ENCODE measurements at places on chromosomes 1 and 21.

DNA sequence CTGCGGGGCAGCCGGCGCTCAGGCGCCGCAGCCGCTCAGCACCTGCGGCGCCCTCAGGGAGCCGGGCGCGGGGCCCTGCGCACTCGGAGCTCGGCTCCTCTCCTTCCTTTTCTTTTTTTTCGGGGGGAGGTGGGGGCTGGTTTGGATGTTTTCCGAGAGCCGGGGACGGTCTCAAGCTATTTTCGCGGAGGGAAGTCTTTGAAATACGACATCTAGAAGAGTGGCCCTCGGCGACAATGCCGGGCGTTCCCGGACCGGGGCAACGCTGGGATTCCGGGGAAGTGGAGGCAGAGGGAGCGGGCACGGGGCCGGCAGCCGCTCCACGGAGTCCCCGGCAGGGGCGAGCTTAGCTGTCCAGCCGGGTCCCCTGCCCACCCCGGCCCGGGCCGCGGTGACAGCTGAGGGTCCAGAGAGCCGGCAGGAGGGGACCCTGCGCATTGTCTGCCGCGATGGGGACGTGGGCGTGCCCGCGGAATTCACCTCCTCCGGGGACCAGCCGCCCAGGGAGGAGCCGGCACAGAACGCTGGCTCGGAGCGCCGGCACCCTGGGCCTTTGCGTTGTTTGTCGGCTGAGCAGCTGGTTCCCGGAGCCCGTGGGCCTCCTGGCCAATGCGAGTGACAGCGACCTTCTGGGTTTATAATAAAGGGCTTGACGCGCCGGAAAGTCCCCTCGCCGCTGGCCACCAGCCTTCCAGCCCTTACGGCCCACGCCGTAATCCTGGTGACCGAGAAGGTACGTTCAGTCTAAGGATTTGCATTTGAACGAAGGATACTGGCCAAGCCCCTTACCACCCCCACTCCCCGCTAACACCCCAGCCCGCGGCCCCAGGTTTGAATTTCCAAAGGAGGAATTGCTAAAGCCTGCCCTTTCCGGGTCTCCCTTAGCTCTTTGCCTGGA is 582 bp downstream of the SLC37A1 start:
- DNase-seq, result peak; percentile 44

DNA sequence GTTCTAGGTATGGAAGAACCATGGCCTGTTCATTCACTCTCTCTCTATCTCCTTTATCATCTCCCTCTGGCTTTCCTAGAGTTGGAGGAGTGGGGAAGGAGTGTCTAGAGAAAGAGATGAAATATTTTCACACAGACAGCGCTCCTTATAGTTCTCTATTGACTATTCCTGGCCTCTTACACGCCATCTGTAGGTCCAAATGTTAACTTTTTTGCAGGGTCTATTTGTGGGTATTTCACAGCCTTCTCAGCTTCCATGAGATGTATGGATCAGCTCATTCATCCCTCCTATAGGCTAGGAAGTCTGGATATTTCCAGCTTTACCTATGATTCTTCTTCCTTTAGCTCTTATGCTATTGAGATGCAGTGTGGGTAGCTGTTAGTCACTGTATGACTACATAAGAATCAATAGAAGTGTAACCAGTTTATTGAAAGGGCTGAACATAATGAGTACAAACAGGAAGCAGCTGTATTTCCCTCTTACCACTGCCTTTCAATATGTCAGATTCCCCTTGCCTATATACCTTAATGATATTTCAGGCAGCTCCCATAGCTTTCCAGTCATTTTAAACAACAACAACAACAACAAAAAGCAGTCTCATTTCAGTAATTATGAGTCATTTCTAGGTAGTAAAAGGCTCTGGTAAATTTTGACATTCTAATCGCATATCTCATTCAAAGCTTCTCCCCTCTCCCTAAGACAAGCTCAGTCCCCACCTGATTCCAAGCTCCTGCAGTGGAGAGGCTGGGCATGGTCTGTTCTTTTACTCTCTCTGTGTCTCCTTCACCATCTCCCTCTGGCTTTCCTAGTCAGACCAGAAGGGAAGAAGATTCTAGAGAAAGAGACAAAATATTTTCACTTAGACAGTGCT is 149.5 kb downstream of the TTLL7 start:
- no peak for DNase-seq

- no peak for DNase-seq
These were observed 47.0 kb upstream of the GJA5 start for GRCh38 chr1:147807405-147807804.

- DNase-seq, result no peak
These were observed 40.8 kb downstream of the PTPRC start for GRCh38 chr1:198679535-198680173.

DNA sequence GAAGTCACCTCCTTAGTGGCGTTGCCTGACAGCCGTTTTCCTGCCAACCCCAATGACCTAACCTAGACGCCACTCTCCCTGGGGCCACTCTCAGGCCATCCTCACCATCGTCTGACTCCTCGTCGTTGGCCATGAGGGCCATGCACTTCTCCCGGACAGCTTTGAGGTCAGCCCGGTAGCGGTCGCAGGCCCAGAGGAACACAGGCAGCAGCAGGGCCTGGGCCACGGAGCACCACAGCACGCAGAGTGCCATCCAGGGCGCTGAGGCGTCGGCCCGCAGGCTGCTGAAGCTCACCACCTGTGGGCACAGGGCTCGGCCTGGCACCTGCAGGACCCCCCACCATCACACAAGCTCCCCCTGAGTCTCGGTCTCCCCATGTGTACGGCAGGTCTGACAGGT is 7.3 kb downstream of the HES3 start:
- no peak for DNase-seq

DNA sequence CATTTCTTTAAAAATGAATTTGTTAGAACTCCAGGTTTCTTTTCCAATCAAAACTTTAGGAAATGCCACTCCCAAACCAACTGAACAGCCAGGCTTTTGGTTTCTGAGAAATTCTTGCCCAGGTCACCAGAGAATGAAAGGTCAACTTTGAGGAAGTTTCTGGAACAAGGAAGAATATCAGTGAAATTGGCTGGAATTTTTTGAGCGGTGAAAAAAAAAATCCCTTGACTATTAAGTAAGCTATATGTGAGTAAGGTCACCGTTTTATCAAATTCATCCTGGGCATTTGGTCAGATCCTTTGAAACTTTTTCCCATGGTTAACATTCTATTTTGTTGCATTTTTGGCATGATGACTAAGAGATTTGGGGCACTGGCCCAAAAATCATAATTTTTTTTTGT is 469.3 kb downstream of the LTN1 start:
- DNase-seq, result no peak

DNA sequence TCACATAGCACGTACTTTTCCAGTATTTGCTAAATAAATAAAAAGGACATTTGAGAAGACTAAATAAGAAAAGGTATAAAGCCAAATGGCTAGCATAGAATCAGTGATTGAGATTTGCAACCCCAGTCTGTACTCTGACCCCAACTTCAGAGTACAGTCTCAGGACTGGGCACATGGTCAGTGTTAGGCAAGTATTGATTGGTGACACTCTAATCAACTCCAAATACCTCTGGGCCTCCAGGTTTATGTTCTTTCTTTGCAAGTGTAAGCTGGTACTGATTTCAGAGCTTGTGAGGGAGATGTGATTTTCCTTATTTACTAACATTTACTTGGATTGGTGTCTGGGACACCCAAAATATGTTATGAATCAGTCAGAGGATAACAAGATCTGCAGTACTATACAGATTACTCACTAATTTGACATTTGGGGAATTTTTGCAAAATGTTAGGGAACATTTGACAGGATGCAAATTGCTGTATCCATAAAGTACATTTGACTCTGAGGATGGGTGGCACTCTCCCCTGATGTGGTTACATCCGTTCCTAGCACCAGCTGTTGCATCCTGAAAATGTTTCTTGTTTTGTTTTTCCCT is 34.2 kb downstream of the LMO4 start:
- no peak for DNase-seq

GRCh38 chr1:203216274-203217138 is 13.0 kb downstream of the CHIT1 start:
- peak; percentile 93 for DNase-seq

DNA sequence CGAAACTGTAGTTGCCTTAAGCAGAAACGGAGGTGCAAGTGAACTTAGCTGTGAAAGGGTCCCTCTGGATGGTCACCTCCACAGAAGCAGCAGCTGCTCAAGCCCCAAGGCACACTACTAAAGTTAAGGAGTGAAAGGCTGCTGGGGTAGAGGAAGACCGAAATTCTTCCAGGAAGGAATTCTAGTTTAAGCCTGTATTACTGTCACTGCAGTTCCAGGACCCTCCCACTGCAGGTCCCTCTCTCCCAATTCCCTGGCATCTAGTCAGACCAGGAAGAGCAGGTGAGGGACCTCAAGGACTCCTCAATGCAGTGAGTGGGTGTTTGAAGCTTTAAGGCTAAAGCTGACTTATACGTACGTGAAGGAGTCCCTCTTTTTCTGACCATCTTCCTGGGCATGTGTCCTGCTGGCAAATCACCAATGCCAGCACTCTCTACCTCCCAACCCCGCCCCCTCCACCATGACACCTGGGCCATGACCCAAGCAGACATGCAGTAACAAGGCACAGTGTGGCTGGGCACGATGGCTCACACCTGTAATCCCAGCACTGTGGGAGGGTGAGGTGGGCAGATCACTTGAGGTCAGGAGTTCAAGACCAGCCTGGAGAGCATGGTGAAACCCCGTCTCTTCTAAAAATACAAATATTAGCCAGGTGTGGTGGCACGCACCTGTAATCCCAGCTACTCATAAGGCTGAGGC is 57.2 kb downstream of the TGFBR3 start:
- DNase-seq, result no peak

DNA sequence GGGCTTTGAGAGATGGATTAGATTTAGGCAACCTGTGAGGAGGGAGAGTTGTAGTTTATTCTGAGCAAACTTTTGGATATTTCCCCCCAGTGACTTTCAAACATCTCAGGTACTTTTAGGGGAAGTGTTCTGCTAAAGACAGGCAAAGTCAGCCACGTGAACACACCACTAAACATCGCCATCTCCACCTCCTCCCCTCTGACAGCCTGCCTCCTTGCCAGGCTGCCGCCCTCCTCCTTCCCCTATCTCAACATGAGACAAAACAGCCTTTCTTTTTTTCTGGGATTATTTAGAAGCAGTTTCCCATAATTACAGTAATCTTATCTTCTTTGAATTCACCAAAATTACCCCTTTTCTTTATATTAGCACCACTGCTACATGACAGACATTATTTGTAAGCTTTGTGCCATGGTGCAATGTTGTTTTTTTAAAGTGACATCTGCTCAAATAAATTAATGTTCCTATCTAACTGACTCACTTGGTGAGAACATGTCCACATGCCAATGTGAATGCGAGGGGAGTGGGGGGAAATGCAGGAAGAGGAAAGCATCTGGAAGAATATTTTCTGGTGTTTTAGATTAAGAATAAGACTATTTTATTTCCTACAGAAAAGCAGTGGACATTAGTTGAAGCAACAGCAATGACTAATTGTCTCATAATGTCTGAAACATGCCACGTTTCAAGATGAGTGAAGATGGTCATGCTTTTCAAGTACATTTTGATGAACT is 147.8 kb upstream of the ATP1B1 start:
- no peak for DNase-seq

DNA sequence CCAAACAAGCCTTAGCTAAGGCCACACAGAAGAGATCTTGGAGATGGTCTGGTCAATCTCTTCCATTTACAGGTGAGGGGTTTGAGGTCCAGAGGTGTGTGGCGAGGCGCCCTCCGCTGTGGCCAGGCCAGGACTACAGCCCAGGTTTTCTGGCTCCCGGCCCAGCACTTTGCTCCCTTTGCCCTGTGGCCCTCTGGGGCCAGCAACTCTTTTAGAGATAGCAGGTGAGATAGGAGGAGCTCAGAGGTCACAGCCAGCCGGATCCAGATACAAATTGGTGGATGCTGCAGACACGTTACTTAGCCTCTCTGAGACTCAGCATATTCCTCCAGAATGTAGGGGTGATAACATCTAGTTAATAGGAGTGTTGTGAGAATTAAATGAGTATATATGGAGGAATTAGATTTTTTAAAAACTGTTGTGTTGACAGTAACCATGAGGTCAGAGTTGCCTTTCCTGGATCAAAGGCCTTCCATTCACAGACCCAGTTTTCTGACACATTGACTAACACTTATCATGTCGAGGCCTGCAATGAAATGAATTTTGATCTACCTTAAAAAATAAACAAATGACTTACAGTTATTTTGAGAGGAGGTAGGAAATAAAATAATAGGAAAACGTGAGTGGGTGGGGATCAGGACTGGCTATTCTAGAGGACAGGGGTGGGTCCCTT is 16.6 kb downstream of the TEX35 start:
- no peak for DNase-seq

- no peak for DNase-seq
These were observed 6.8 kb upstream of the HAO2 start for GRCh38 chr1:119361620-119362344.

- peak; percentile 95 for DNase-seq
These were observed 7.7 kb downstream of the ARHGEF2 start for GRCh38 chr1:155970531-155971167.

GRCh38 chr1:37186246-37186756 is 152.0 kb upstream of the GRIK3 start:
- DNase-seq, result no peak

- no peak for DNase-seq
These were observed 21.8 kb downstream of the PSMB2 start for GRCh38 chr1:35619237-35620121.

GRCh38 chr1:222974496-222974895 is 159.7 kb downstream of the DISP1 start:
- DNase-seq, result no peak

DNA sequence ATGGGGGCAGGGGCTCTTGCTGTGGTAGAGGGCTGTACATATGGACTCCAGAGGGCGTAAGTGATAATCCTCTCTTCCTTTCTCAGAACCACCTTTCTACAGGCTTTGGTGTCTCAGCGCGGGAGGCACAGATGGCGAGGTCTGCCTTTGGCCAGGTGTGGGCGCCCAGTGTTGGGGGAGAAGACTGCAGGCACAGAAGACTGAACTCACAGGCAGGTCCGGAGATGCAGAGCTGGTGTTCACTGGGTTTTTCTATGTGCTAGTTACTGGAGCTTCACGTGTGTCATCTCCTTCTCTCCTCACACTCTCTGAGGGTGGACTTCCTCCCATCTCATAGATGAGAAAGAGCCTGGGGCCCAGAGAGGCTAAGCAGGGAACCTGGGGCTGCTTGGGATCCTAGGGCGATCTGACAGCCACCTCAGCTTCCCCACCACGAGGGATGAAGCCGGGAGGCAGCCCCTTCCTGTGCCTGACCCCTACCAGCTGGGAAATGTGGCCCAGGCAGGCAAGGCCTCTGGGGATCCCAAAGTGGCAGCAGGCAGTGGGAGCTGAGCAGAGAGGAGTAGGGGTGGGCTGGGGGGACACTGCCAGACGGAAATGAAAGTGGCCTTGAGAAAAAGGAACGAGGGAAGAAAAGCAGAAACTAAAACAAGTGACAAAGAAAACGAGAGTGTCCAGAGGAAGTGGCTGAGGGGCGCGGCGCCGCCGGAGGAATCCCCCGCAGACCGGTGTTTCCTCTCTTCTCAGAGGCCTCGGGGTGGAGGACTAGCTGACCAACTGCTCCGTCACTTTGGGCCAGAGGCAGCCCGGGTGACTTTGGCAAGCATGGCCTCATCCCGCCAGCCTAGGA is 191.6 kb downstream of the HIVEP3 start:
- DNase-seq, result peak; percentile 93

GRCh38 chr1:59445040-59445439 is 148.1 kb downstream of the FGGY start:
- no peak for DNase-seq

All from WERI-Rb-1 (cell line).